ENCODE measurements at places on chromosomes 5 and 9.

GRCh38 chr5:178291161-178291561 is 58.6 kb upstream of the PHYKPL start:
- H3K27me3 ChIP-seq: no peaks in the 10 kb centered on the region
- no peak overlapping the region for H3K27ac ChIP-seq
- DNase-seq: no peak
- no peak overlapping the region for H3K4me3 ChIP-seq
- no peaks in the 10 kb centered on the region for H3K4me1 ChIP-seq

DNA sequence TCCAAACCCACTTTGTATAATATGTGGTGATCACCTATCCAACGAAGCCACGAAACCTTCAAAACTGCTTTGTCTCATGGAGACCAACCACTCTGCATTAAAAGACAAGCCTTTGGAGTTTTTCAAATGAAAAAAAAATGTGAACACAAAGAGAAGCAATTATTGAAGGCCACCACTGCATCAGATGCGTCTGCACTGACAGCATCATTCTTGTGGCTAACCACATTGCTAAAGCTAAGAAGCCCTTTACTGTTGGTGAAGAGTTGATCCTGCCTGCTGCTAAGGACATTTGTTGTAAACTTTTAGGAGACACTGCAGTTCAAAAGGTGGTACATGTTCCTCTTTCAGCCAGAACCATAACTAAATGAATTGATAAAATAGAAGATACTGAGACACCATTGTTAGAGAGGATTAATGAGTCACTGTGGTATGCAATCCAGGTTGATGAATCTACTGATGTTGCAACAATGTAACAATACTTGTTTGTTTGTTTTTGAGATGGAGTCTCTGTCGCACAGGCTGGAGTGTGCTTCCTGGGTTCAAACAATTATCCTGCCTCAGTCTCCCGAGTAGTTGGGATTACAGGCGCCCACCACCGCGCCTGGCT is 45.4 kb downstream of the TAF11L14 start:
- H3K4me1 ChIP-seq: no peaks in the 10 kb centered on the region
- no peak overlapping the region for H3K27ac ChIP-seq
- H3K27me3 ChIP-seq: no peaks in the 10 kb centered on the region
- H3K4me3 ChIP-seq: no peak overlapping the region

DNA sequence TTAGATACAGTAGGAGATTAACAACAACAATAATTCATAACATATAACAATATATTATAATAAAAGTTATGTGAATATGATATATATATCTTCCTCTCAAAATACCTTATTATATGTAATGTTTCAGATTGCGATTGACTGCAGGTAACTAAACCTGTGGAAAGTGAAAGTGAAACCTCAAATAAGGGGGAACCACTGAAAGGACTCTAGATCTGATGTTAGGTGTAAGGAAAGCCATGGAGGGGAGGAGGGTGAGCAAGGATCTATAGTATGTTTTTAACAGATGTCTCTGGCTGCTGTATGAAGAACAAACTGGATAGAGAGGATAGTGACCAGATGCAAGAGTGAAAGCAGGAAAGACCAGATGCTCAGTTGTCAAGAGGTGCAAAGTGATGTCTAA is 5.8 kb upstream of the FSTL4 start:
- no peaks in the 10 kb centered on the region for H3K36me3 ChIP-seq
- no peak overlapping the region for H3K27ac ChIP-seq
- H3K4me3 ChIP-seq: no peak overlapping the region

- H3K4me3 ChIP-seq: no peak overlapping the region
- no peaks in the 10 kb centered on the region for H3K27me3 ChIP-seq
- no peaks in the 10 kb centered on the region for H3K4me1 ChIP-seq
- H3K27ac ChIP-seq: no peak overlapping the region
- DNase-seq: no peak
Observed at GRCh38 chr5:159897786-159898393, 18.4 kb upstream of the ADRA1B start.

DNA sequence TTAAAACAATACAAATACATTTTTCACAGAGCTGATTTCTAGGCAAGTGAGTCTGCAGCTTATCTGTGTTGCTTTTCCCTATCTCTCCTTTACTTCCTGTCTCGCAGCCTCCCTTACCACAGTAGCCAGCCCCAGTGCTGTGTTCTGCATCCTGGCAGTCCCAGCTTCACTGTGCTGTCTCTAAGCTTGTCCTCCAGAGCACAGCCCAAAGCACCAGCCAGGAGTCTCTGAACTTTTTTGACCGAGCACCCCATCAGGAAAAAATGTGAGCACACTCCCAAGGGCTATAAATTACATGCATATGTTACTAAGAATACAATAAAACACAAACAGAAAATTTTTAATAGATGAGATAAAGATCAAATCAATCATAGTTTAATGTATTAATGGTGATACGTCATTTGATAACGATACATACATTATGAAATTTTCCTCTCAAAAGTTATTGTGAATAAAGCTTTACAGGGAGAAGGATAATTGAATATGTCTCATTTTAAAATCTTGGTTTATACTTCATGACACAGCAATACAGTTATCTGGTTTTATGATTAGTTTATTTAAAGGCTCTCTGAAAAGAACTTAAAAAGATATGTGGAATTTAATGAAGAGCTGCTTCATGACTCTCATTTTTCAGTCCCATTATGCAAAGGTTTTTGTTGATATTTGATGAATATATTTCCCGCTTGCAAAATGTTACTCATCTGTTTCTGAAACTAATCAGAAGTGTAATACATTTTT is 7.3 kb upstream of the RHOBTB3 start:
- no peaks in the 10 kb centered on the region for H3K27me3 ChIP-seq
- H3K27ac ChIP-seq: no peak overlapping the region
- no peaks in the 10 kb centered on the region for H3K36me3 ChIP-seq
- peaks cover 80% of the 10 kb centered on the region for H3K4me1 ChIP-seq
- DNase-seq: no peak
- no peak overlapping the region for H3K4me3 ChIP-seq

GRCh38 chr5:34563931-34564709 is 92.0 kb upstream of the RAI14 start:
- no peak overlapping the region for H3K4me3 ChIP-seq
- no peaks in the 10 kb centered on the region for H3K36me3 ChIP-seq

DNA sequence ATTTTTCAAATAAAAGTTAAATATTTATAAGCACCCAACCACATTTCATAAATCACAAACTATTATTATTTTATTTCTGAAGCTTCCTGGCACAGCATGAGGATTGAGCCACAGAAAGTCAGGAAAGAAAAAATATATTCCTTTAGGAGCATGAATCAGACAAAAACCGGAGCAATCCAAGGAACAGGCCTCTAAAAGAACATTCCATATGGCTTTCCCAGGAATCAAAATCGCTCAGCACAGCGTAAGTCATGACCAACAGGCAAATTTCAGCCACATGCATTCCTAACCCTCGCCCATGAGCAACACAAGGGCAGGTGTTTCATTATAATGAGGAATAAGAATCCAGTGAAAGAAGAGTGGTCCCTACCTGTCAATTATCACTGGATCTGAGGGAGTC is 26.7 kb downstream of the EBF1 start:
- no peak for DNase-seq
- H3K27ac ChIP-seq: no peak overlapping the region
- no peaks in the 10 kb centered on the region for H3K36me3 ChIP-seq
- no peak overlapping the region for H3K4me3 ChIP-seq
- H3K27me3 ChIP-seq: no peaks in the 10 kb centered on the region

DNA sequence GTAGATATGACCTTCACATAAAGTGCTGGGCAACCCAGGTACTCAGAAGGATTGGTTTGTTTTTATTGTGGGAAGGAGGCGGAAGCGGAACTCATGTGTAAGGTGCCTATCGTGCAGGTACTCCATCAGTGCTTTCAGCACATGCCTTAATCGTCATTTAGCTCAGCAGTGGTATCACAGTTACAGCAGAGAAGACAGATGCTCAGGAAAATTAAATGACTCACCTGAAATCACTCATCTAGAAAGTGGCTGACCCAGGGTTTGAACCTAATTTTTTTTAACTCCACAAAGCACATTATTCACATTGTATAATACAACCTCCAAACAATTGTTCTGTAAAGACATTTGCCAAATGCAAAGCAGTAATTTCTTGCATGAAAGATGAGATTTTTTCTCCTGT is 2.2 kb downstream of the C5orf46 start:
- no peak overlapping the region for H3K27ac ChIP-seq
- no peaks in the 10 kb centered on the region for H3K27me3 ChIP-seq
- no peak overlapping the region for H3K4me3 ChIP-seq
- DNase-seq: peak; percentile 16

- H3K36me3 ChIP-seq: no peaks in the 10 kb centered on the region
- no peak for DNase-seq
- H3K4me3 ChIP-seq: no peak overlapping the region
- H3K27ac ChIP-seq: peak overlapping the region; percentile 96
Observed at GRCh38 chr5:43063721-43064171, 23.6 kb upstream of the ANXA2R start.

GRCh38 chr5:140111859-140112551 is 1.9 kb upstream of the PURA start:
- H3K27ac ChIP-seq: no peak overlapping the region
- DNase-seq: no peak
- H3K27me3 ChIP-seq: no peaks in the 10 kb centered on the region
- no peak overlapping the region for H3K4me3 ChIP-seq

- no peaks in the 10 kb centered on the region for H3K36me3 ChIP-seq
- no peaks in the 10 kb centered on the region for H3K27me3 ChIP-seq
- no peak overlapping the region for H3K4me3 ChIP-seq
- DNase-seq: no peak
Observed at GRCh38 chr9:92141144-92142129, 26.2 kb upstream of the SPTLC1 start.

- DNase-seq: no peak
- no peak overlapping the region for H3K27ac ChIP-seq
- H3K4me1 ChIP-seq: no peaks in the 10 kb centered on the region
- no peak overlapping the region for H3K4me3 ChIP-seq
Observed at GRCh38 chr5:142181096-142181495, 72.5 kb downstream of the NDFIP1 start.

DNA sequence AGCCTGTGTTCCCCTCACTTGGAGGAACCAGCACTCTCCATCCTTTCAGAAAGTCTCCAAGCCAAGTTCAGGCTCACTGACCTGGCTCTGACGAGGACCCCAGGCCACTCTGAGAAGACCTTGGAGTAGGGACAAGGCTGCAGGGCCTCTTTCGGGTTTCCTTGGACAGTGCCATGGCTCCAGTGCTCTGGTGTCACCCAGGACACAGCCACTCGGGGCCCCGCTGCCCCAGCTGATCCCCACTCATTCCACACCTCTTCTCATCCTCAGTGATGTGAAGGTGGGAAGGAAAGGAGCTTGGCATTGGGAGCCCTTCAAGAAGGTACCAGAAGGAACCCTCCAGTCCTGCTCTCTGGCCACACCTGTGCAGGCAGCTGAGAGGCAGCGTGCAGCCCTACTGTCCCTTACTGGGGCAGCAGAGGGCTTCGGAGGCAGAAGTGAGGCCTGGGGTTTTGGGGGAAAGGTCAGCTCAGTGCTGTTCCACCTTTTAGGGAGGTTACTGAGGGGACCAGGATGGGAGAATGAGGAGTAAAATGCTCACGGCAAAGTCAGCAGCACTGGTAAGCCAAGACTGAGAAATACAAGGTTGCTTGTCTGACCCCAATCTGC is 4.7 kb upstream of the NUP214 start:
- no peaks in the 10 kb centered on the region for H3K27me3 ChIP-seq
- no peak overlapping the region for H3K27ac ChIP-seq
- no peak overlapping the region for H3K4me3 ChIP-seq
- H3K36me3 ChIP-seq: no peaks in the 10 kb centered on the region

DNA sequence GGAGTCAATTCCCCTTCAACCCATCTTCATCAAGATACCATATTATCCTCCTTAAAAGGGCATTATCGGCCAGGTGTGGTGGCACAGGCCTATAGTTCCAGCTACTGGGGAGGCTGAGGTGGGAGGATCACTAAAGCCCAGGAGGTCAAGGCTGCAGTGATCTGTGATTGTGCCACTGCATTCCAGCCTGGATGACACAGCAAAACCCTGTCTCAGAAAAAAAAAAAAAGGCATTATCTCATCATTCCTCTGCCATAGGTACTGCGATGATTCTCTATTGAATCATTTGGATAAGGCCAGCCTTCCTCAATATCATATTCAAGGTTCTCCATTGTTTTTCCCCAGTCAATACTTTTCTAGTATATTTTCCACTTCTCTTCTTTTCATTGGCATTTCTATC is 39.2 kb upstream of the RAB3C start:
- H3K4me1 ChIP-seq: no peaks in the 10 kb centered on the region
- no peak overlapping the region for H3K27ac ChIP-seq
- no peak overlapping the region for H3K4me3 ChIP-seq
- DNase-seq: no peak

DNA sequence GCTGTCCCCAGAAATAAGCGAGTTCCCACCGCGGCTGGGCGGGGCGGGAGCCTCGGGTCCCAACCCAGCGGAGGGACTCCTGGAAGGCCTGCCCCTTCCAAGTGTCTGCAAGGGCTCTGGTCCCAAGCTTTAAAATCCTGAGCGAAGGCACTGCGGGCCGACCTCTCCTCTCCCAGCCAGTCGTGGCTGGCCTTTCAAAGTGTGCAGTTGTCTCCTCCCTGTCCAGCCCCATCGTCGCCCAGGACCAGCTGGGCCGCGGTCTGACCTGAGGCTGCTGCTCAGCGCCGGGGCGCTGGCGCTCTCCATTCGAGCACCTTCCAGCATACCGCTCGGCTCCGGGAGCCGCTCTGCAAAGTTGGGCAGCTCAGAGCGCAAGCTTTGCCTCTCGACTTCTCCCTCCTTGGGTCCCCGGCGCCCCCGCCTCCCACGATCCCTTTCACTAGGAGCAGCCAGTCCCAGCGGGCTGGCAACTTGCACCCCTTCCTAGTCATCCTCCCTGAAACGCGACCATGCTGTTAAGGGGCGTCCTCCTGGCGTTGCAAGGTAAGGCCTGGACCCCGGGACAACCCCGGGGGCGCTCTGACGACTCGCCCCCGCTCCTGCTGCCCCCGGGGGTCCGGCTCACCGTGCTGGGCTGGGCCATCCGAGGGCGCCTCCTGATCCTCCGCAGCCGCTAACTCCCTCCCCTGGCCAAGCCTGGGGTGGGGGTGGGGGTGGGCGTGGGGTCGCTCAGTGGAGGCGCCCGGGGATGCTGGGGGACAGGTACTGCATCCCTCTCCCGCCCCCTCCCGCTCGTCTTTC is at the start of gene MAMDC2:
TSS of gene MAMDC2 (plus strand) at position 160 of the 801 bp plus-strand sequence. CDS start at position 510, 350 bp downstream.
- no peak within 1 kb of the TSS for H3K27ac ChIP-seq
- no peaks in the 10 kb centered on the region for H3K27me3 ChIP-seq
- peaks cover 20% of the 10 kb centered on the region for H3K4me1 ChIP-seq

GRCh38 chr9:4583001-4583400 is 79.1 kb upstream of the PLPP6 start:
- H3K4me1 ChIP-seq: no peaks in the 10 kb centered on the region
- H3K27ac ChIP-seq: no peak overlapping the region
- H3K27me3 ChIP-seq: no peaks in the 10 kb centered on the region

GRCh38 chr5:135426102-135427082 is 20.8 kb downstream of the DCANP1 start:
- no peaks in the 10 kb centered on the region for H3K27me3 ChIP-seq
- H3K4me1 ChIP-seq: no peaks in the 10 kb centered on the region
- no peak overlapping the region for H3K4me3 ChIP-seq
- no peak for DNase-seq
- H3K27ac ChIP-seq: no peak overlapping the region

- H3K27ac ChIP-seq: no peak overlapping the region
- H3K4me1 ChIP-seq: no peaks in the 10 kb centered on the region
- no peak overlapping the region for H3K4me3 ChIP-seq
- DNase-seq: no peak
Observed at GRCh38 chr5:34895641-34896419, 19.5 kb downstream of the RAD1 start.

- DNase-seq: peak; percentile 57
- H3K4me1 ChIP-seq: peaks cover 15% of the 10 kb centered on the region
- no peaks in the 10 kb centered on the region for H3K27me3 ChIP-seq
- peak within 1 kb of the TSS; percentile 88 for H3K27ac ChIP-seq
- no peaks in the 10 kb centered on the region for H3K36me3 ChIP-seq
Observed at GRCh38 chr5:111756581-111757354, at the start of gene NREP. TSS of gene NREP (minus strand) at chr5:111757194. CDS start at chr5:111755772, 1,422 bp downstream.
